GM23338 (cell line): ENCODE measurements at places on chromosomes 1 and 21. TPM values are rescaled to one million over a fixed set of nuclear protein-coding genes. Genes with fewer than 3 reads are reported as not detected.
A peak's percentile ranks its signal among the peaks of the same experiment; 100 is the strongest.

The TFAP2E gene
- 0.12 and 1.4 TPM in 2 replicates for total RNA-seq

The CNTN2 gene
- 2.2 TPM in 2 replicates for total RNA-seq

The FAM78B gene
- 4.6 and 5.8 TPM in 2 replicates for total RNA-seq

The VAV3 gene
- total RNA-seq = 11.3 and 11.4 TPM in 2 replicates

The NBPF20 gene
- 0.83 and 1.6 TPM in 2 replicates for total RNA-seq

GRCh38 chr1:55584526-55585401 lies 369.6 kb upstream of the USP24 start:
- DNase-seq = peak; percentile 23

DNA sequence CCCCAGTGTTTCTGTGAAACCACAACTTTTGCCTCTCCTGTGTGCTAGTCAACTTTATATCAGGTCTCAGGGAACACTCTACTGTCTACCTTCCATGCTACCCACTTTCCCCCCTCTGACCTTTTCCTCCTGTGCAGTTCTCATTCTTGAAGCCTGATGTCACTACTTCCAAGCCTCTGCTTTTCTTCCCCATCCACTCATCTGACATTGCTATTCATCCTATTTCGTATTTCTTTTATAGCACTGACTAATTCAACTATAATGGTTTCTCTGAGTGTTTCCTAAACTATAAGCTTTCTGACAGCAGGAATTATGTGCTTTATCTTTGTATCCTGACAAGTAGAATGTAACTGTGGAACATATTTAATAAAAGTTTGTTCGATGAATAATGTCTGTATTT lies 18.2 kb upstream of the DPH5 start:
- DNase-seq = no peak

DNA sequence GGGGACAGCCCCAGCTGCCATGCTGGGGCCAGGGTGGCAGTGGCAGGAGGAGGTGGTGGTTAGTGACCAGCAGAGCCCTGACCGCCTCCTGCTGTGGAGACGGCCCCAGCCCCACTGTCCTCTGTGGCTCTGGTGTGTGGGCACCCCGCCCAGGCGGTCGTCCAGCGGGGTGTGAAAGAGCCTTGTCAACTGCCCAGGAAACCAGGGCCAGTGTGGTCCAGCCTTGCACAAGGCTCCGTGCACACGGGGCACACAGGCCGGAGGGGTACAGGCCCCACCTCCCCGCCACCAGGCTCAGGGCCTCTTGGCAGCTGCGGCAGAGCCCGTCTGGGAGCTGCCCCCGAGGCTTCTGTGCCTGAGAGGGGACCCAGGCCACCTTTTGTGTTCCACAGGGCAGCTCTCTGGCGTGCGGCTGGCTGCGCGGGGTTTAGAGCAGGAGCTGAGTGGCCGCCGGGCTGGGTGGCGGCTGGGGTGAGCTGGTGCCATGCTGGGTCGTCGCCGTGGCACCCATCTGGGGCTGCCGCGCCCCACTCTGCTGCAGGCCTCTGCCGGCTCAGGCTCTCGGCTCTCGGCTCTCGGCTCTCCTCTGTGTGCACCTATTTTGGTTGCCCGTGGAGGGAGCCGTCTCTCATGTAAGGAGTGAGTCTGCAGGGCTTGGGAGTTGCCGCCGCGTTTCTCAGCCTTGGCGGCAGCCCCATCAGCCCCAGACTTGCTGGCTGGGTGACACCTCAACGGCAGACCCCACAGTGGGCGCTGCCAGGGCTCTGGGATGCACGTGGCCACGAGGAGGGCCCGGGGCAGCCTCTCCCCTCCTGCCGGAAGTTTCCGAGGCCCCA lies 36.1 kb downstream of the SLX9 start:
- DNase-seq = no peak

- DNase-seq = no peak
Observed at GRCh38 chr1:168490306-168490705, 53.5 kb downstream of the XCL2 start.

DNA sequence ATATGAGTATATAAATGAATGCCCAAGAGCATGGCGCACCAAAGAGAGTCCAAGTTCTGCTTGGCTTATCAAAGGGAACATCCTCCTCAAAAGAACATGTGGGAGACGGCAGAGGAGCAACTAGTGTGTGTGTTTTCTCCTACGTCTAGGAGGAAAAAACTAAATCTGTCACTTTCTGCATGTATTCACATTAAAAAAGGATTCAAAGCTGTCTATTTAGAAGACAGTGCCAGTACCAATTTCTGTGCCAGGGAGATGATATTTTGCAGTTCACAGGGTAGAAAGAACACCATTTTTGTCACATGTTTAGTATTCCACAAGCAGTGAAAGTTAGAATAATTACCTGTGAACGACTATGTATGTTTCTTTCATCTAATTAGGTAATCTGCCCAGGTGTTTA lies 42.5 kb upstream of the IFNAR2 start:
- DNase-seq = no peak

DNA sequence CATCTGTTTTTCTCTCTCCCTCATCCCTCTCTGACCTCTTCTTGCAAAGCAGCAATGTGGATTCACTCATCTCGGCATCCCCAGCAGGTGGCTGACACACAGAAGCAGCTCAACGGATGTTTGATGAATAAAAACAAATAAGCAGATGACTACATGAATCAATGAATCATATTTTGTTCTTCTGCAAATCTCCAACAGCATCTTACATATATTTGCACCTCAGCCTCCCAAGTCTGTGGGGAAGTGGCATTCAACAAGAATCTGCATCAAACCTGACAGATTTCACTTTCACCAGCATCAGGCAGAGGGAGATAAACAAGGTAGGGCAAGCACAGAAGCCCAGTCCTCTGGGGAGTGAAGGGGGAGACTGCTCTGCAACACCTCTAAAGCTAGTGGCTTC lies 34.0 kb downstream of the CAPN8 start:
- no peak for DNase-seq

- DNase-seq = no peak
Observed at GRCh38 chr21:32965129-32965680, 60.5 kb upstream of the OLIG2 start.

DNA sequence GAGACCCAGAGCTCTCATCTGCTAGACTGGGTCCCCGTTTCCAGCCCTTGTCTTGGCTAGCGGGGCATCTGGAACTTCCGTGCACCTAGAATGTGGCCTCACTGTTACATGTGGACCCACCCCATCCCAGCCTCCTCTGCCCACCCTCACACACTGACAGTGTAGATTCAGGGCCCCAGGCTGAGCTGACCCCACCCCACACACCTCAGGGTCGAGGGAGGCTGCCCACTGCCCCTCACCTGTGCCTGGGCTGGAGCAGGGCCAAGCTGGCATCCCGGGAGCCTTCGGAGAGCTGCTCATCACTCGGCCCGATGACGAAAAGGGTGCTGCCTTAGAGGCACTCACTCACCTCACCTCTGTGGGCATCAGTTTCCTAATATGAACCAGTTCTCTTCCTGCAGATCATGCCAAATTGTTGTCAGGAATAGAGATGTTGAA lies 11.1 kb downstream of the ACOT11 start:
- no peak for DNase-seq

DNA sequence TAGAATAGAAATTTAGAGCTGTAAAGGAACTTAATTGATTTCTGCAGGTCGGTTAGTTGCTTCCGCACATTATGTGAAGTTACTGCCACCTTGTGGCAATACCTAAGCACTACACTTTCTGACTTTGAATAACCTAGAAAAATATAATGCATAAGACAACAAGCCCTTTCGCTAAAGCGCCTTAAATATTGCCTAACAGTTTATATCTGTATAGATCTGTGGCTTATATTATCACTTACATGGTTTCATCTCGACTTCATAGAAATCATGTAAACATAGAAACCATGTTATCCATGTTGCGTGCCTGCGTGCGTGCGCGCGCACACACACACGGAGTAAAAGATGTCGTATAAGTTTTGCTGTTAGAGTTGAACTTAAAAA lies 10.9 kb upstream of the IFI16 start:
- peak; percentile 77 for DNase-seq

DNA sequence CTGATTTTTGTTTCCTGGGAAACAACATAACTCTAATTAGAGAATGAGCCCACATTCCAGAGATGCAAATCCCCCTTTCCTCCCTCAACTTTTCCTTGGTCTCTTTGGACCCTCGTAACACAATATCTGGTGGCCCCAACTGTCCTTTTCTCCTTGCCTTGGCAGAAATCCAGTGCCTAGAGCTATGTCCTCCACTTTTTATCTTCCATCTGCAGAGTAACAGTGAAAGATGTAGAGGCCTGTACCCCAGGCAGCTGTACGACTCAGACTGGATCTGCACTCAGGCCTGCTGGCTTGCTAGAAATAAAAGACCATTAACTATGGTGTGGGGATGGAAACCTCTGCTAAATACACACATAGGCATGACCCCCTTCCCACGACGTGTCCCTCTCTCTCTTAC lies 72.0 kb downstream of the WARS2 start:
- DNase-seq = no peak

GRCh38 chr1:30929135-30929889 lies 20.8 kb upstream of the SDC3 start:
- DNase-seq = peak; percentile 83

DNA sequence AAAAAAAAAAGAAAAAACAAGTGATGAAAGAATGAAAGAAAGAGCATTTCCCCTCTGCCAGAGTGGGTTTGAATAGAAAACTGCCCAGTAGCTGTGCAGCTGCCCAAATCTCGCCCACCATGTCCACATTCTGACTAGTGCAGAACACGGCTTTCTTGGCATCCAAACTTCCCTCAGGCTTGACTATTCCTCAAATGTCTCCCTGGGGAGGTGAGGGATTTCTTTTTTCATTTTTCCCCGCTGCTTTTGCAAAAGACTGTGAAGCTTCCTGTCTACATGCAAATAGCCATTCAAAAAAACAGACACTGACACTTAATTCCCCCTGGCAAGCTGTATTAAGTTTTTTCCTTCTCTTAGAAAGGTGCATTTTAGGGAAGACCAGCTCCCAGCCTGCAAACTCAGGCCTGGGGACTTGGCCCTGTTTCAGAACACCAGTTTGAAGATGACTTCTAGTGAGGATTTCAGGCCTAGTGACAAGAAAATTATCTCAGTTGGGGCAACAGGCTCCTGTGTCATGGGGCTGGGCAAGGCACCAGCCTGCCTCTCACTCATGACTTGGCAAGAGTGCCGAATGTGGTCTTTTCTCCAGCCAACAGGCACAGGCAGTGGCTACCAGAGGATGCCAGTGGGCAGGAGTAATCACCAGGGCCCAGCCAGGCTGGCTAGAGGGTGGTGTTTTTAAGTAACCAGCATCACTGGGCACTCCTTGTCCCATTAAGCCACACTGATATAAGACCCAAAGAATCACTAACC lies 178.1 kb upstream of the NFIA start:
- no peak for DNase-seq

DNA sequence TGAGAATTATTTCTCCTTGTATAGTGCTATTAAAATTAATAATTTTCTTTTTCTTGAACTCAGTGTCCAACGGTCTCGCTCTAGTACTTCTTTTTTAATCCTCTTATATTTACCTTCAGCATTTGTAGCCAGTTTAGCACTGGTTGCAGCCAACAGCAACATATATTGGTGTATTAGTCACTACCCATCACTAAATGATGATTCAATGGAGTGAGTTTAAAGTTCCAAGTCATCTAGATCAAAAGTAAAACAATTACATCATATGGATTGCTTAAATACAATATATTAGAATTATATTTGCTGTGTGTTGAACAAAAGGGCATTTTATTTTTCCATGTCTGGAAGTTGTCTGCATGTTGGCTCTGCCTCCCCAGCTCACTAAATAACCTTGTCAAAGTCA lies 591.8 kb downstream of the ADGRL2 start:
- DNase-seq = no peak

DNA sequence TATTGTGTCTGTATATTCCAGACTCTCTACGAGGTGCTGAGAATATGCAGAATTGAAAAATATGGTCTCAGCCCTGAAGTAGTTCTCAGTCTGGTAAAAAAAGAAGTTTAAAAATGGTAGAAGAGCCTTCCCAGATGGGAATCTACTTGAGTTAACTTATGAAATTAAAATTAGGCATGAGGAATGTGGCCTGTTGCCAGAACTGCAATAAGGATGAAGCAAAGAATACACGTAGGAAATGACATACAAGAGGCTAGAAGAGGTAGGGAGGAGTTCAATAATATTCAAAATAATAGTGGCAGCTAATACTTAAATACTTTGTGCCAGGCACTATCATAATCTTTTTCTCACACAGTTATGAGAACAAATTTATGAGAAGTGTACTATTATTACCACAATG lies 6.3 kb downstream of the ASPM start:
- DNase-seq = no peak

DNA sequence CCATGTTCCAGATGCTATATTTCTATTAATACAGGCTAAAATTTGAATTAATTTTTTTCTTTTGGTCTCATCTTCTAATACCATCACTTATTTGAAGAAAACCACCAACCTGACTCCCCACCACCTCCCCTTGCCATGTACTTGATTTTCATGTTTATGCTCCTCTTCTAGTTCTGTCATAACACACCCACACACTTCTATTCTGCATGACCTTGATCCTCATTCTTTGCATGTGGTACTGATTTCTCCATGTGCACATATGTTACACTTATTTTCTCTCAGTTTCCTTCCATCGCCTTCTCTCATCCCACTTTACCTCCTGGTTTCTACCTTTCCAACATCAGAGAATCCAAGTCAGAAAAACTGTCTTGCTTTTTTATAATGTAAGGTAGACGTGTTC lies 78.9 kb upstream of the ARID1A start:
- no peak for DNase-seq

DNA sequence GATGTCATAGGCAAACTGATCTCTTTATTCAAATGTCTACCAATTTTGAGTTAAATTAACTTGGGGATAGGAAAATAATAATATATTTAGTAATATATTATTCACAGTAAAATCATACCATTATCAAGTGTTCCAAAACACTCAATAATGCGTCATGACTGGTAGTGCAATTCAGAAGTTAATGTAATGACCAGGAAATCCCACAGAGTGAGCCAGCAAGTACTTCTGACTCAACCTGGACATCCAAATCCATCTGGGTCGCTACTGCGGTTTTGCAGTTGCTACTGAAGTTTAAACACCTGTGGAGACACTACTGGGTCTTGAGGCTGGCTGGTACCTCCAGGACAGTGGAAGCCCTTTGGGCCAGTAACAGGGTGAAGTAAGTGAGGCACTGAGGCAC lies 44.8 kb downstream of the DPYD start:
- no peak for DNase-seq

GRCh38 chr1:81121306-81121705 lies 679.4 kb upstream of the ADGRL2 start:
- DNase-seq = no peak

- no peak for DNase-seq
Observed at GRCh38 chr1:182120411-182121258, 59.1 kb upstream of the ZNF648 start.

- DNase-seq = no peak
Observed at GRCh38 chr1:222204475-222204874, 343.4 kb downstream of the HHIPL2 start.

DNA sequence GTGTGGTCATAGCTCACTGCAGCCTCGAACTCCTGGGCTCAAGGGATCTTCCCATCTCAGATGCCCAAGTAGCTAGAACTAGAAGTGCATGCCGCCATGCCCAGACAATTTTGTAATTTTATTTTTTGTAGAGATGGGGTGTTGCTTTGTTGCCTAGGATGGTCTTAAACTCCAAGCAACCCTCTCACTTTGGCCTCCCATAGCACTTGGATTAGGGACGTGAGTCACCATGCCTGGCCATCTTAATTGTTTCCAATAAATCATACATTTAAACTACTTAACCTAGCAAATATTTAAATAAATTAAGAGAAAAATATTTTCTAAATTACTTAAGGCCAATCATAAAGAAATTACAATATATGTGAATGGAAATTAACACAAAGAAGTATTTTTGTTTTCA lies 35.1 kb upstream of the ADGRL4 start:
- no peak for DNase-seq
